NCI-H1930 (cell line): ENCODE measurements at places on chromosomes 13 and 19.
A peak's percentile ranks its signal among the peaks of the same experiment; 100 is the strongest.

DNA sequence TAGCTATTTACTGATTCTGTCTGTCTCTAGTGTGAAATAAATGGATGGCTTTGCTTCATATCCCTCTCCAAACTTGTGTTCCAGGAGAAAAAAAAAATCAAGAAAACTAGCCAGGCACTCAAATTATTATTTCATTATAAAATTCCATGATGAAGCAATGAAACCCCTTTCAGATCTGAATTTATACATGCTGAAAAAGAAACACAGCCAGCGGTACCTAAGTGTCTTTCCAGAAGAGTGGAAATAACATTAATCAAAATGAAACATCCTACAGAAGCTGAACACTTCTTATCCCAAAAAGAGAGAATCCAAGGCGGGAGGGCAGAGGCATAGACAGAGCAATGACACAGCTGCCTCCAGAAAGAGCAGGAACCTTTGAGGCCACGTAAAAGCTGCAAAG, 15.9 kb downstream of the ENOX1 start:
- no peak for DNase-seq

GRCh38 chr19:10189616-10190015, 5.1 kb downstream of the DNMT1 start:
- DNase-seq: no peak

- no peak for DNase-seq
Measured at GRCh38 chr13:113500530-113501265, 10.2 kb upstream of the DCUN1D2 start.

DNA sequence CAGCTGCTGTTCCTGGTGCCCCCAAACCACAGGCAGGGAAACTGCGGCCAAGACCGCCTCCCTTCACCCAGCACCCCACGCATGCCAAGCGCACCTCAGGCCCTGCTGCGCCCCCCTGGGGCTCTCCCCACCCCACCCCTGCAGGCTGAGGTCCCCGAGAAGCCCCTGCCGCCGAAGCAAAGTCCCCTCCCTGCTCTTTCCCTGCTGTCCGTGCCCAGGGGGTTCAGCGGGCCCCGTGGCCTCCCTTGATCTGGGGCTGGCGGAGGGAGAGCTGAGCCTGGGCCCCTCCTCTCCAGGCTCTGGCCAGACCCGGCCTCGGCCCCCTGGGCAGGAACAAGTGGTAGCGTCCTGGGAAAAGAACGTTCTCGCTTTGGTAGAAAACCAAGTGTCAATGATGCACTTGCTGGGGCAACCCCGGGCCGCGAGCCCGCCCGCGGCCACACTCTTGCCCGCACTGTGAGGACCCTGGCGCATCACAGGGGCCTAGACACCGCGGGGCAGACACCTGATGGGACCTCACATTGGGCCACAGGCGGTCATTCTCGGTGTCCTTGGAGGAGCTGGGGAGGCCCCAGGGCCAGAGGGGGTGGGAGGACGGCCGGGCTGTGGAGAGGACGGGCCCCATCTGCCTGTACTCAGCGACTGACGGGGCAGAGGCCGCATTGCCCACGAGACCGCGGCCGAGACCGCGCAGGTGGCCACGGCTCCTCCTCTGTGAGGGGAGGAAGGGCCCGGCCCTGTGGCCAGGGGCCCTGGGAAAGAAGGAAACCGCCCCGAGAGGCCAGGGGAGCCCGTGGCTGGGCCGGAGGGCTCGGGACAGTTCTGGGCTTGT, 29.0 kb downstream of the GPX4 start:
- DNase-seq: no peak

DNA sequence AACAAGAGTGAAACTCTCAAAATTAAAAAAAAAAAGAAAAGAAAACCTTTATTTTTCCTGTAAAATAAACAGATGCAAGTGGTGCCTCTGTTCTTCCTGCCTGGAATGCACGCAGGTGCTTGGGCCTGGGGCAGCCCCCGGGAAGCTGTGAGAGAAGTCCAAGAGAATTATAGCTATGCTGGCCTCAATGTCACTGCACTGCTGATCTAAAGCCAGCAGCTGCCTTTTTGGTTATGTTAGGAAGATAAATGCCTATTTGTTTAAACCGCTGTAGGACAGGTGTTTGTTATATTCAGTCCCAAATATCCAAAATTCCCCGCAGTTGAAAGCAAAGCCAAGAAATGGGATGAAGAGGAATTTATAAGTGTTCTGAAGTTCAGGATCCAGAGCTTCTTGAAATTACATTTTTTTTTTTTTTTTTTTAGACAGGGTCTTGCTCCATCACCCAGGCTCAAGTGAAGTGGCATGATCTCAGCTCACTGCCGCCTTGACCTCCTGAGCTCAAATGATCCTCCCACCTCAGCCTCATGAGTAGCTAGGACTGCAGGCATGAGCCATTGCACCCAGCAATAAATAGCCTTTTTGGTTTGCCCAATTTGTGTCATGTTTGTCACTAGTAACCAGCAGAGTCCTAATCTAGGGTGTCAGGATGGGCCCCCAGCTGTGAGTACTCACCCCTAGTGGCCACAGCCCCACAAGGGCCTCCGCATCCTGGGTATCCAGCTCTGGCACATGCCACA, 2.2 kb downstream of the RINL start:
- DNase-seq: no peak

GRCh38 chr19:18385675-18386542, at the start of gene GDF15:
Gene GDF15 (plus strand): TSS chr19:18386158. CDS start chr19:18386190, 32 bp downstream.
- no peak for DNase-seq

DNA sequence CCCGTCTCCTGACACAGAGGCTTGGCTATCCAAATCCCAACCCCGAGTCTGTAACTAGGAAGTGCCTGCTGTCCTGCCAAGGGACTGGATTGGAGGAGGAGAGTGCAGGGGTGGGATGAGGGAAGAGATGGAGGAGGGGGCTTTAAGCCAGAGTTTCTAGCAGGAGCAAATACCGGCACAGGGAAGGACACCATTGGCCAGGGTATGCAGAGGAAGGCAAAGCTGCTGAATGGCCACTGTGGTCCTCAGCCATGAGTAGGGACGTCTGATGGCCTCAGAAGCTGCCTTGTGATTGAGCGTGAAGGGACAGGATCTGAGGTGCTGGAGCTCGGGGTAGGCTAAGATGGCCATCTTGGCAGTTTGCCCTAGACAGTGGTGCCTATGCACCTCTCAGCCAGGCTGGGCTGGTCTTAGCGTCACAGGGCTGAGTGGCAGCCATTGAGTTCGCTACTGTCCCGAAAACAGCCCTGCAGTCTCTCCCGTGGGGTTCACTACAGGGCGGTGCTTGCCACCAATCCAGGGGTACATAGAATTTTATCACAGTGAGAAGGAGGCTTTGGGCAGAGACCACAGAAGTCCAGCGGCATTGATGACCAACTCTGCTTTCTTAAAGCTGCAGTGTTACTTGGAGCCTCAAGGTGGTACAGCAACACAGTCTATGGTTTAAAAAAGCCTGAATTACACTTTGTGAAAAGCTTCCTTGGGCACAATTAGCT, 61.8 kb downstream of the AKAP11 start:
- DNase-seq: peak; percentile 4

DNA sequence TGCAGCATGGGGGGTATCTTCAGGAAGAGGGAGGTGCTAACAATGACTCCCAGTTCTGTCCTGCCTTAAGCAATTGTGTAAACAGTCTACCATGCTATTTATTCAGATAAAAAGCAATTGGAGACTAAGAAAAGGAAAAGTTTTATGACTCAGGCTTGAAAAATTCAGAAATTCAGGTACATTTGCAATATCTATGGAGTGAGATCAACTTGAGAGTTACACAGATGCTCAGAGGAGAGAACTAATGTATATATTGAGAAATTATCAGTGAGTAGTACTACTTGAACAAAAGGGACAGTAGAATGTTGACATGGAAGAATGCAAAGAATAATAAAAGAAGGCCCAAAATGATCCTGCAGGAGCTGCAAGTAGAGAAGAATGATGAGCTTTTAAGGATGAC, 277.6 kb upstream of the DACH1 start:
- no peak for DNase-seq

GRCh38 chr19:15466851-15467733, 2.7 kb upstream of the RASAL3 start:
- no peak for DNase-seq

GRCh38 chr19:40806423-40807146, 7.6 kb downstream of the EGLN2 start:
- peak; percentile 65 for DNase-seq

- DNase-seq: peak; percentile 92
Measured at GRCh38 chr19:54526972-54527371, 24.3 kb downstream of the LAIR2 start.
